ENCODE measurements at places on chromosomes 12 and 14. TPM values are rescaled to one million over a fixed set of nuclear protein-coding genes. Genes with fewer than 3 reads are reported as not detected.

Gene P2RX7
- total RNA-seq: 1.2 TPM

Gene ACACB
- 6.8 TPM for total RNA-seq

Gene RNU7-1
- not detected for total RNA-seq

Gene BMP4
- 0.98 TPM for total RNA-seq

Gene SYCP3
- total RNA-seq: not detected

Gene VDR
- 0.14 TPM for total RNA-seq

Gene CCDC196
- total RNA-seq: not detected

Gene LALBA
- total RNA-seq: not detected

Gene RHOJ
- not detected for total RNA-seq

Gene ATXN3
- total RNA-seq: 10.9 TPM

Gene HOXC10
- 38.1 TPM for total RNA-seq

Gene ADAMTS20
- total RNA-seq: not detected
